ENCODE measurements at places on chromosomes 6 and 20. TPM values are rescaled to one million over a fixed set of nuclear protein-coding genes. Genes with fewer than 3 reads are reported as not detected.

DNA sequence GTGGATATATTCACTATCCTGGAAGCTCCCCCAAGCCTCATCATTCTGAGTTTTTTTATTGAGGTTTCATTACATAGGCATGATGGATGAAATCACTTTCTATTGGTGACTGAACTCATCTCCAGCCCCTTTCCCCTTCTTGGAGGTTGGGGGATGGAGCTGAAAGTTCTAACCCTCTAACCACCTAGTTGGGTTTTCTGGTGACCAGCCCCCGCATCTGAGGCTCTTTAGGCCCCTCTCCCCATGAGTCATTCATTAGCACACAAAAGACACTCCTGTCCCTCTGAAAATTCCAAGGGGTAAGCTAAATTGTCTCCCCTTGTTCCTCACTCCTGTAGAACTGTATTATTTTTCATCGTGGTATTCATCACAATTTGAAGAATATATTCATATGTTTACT is 33.3 kb downstream of the GFRA4 start:
- no peak for DNase-seq

DNA sequence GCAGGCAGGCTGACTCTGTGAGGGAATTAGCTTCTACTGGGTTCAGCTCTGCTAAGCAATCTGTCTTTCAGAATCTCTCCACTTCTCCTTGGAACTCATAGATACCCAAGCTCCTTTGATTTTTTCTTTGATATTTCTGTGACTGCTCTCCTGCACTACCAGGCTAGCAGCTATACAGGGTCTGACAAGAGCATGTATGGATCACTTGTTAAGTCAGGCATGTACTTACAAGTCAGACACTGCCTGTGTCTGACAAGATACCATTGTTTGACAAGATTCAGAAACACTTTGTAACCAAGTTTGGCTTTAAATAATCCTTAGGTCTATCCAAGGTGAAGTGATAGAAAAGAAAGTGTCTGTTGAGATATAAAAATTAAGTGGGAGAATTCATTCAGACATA is 79.5 kb downstream of the SESN1 start:
- DNase-seq, result no peak

WFDC10B gene
- total RNA-seq, result not detected

GRCh38 chr6:7818257-7819214 is 92.1 kb downstream of the TXNDC5 start:
- DNase-seq, result no peak

DNA sequence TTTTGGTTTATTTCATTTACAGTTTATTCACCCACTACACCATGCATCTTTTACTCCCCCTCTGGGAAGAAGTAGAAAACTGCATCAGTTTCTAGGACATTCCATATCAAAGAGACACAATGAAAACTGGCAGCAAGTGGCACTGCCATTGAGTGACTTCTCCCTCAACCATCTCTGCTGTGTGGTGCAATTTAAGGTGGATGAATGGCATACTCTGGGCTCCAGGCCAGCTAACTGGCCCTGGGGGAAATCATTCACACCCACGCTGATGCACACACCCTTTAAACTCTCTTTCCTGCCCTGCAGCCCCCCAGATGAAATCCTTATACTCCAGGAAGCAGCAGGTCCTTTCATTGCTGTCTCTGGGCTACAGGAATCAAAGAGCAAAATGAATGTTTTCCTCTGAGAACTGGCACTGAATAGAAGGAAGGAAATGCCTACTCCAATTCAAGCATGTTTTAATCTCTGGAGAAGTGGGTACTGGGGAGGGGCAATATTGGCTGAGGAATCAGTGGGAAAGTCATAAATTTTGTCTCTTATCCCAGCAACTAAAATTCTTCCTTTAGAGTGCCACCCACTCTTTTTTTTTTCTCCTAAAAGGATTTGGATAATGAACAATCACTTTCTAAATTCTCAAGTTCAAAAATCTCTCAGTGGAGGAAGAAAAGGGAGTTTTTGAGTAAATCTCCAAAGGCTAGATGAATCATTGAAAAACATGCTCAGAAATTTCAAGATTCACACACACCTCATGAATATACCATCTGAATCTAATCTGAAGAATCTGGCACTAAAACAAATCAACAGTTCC is 16.9 kb upstream of the RFPL4B start:
- no peak for DNase-seq

TAGAP gene
- total RNA-seq, result 1.1 TPM

GRCh38 chr20:2984956-2985661 is 58.3 kb upstream of the GNRH2 start:
- DNase-seq, result no peak

All from colonic mucosa (tissue), 4 donors.